Stimulated activated naive CD8-positive, alpha-beta T cell treated with anti-CD3 and anti-CD28 coated beads, Interleukin-15, Interleukin-2, amounts not matched to agents 100 U/mL and 50 U/mL, for 24 hours (primary cell): ENCODE measurements at places on chromosomes 2 and 18.

GRCh38 chr2:3756306-3756705 lies 52.9 kb downstream of the DCDC2C start:
- no peak for DNase-seq

- no peak for DNase-seq
Observed at GRCh38 chr2:148968776-148969319, 69.7 kb upstream of the LYPD6B start.

- DNase-seq: no peak
Observed at GRCh38 chr2:237350597-237350996, 63.4 kb downstream of the COL6A3 start.

- DNase-seq: no peak
Observed at GRCh38 chr2:46866770-46867246, 48.8 kb downstream of the MCFD2 start.

GRCh38 chr18:79626905-79627749 lies 52.5 kb upstream of the CTDP1 start:
- DNase-seq: no peak

DNA sequence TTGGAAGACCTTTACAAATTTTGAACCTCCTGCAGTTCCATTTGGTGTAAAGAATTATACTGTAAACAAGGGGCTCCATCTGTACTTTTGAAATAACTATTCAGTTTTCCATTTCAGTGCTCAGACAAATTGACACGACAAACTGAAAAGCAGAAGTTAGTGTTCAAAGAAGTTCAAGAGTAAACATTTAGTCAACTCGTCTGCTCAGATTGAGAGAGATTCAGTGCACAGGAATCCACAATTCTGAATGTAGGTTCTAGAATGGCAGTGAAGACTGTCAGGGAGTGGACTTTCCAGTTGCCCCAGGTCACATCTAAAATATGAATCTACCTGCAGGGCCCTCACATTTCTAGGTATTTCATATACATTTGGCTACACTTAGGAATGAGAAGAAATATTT lies 322.3 kb upstream of the TCF4 start:
- no peak for DNase-seq

GRCh38 chr18:10379522-10379921 lies 74.9 kb upstream of the APCDD1 start:
- DNase-seq: no peak

- DNase-seq: no peak
Observed at GRCh38 chr18:35510076-35510651, 12.4 kb upstream of the INO80C start.

DNA sequence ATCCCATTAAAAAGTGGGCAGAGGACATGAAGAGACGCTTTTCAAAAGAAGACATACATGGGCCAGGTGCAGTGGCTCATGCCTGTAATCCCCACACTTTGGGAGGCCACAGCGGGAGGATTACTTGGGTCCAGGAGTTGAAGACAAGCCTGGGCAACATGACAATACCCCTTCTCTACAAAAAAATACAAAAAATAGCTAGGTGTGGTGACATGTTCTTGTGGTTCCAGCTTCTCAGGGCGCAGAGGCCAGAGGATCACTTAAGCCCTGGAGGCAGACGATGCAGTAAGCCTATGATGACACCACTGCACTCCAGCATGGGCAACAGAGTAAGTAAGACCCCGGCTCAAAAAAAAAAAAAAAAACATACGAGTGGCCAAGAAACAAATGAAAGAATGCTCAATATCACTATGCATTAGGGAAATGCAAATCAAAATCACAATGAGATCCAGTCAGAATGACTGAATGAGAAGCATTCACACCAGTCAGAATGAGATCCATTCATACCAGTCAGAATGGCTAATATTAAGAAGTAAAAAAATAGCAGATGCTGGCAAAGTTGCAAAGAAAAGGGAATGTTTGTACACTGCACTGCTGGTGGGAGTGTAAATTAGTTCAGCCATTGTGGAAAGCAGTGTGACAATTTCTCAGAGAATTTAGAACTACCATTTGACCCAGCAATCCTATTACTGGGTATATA lies 550.2 kb upstream of the SLC39A10 start:
- DNase-seq: no peak

DNA sequence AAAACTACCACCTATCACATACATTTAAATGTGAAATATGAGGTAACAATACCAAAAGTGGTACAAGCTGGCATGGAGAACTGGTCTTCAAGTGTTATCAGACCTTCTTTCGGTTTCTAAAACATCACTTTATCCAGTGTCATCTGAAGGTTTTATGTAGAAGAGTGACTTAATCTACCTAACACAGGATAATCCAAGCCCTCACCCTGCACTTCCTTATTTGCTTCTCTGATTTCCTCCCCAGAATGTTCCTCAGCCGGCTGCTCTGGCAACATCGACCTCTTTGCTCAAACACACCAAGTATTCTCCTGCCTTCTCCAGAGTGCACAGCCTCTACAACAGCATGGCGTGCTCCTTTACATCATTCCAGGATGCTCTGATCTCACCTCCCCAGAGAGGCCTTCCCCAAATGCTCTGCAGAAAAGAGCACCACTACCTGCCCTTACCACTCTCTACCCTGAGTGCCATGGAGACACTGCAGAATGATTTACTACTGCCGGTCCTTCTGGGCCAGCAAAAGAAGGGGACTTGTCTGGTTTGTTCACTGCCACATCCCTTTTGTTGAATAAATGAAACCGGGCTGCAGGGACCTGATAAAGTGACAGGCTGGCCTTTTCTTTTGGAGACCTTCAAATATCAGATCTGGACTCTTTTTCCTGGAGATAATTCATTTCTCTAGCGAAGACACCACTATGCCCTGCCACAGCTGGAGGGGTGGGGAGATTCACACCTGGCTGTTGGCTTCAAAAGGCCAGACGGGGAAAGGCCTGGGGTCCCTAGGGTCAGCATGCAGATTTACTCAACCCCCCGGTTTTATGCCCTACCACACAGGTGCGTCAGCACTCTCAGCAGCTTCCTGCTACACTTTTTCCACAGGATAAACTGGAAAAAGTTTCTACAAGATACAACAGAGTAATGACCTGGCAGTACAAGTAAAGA lies 42.0 kb downstream of the TTR start:
- DNase-seq: no peak

- DNase-seq: no peak
Observed at GRCh38 chr18:43382641-43383403, 105.5 kb upstream of the SYT4 start.

- DNase-seq: no peak
Observed at GRCh38 chr2:439077-439476, 151.2 kb upstream of the ALKAL2 start.

GRCh38 chr2:217948351-217948791 lies 54.4 kb downstream of the TNS1 start:
- no peak for DNase-seq
